ENCODE measurements at places on chromosomes 13 and 19.

DNA sequence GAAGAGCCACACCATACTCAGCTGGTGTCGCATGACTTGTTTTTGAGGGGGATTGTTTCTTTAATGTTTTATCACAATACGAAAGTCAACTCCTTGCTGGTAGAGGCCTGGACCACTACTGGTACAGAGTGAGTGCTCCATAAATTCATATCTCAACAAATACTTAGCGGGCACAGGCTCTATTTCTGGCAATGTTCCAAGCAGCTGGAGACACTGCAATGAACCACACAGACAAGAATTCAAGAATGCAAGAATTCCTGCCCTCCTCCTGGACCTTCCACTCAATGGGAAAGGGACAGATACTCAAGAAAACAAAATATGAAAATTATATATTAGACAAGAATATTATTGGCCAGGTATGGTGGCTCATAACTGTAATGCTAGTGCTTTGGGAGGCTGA lies 5.1 kb upstream of the FXYD5 start:
- DNase-seq = no peak

DNA sequence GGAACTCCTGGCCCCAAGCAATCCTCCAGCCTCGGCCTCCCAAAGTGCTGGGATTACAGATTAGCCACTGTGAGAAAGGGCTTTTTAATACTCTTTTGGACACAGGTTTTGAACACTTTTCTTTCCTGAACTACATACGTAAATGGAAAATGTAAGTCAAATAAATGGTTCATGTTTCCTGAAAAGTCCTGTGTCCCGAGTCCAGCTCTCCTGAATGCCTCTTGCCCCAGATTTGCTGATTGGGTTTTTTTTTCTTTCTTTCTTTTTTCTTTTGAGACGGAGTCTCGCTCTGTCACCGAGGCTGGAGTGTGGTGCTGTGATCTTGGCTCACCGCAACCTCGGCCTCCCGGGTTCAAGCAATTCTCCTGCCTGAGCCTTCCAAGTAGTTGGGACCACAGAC lies 24.5 kb downstream of the PTPRS start:
- DNase-seq = no peak

GRCh38 chr19:14770136-14770535 lies 8.2 kb downstream of the ADGRE2 start:
- DNase-seq = no peak

DNA sequence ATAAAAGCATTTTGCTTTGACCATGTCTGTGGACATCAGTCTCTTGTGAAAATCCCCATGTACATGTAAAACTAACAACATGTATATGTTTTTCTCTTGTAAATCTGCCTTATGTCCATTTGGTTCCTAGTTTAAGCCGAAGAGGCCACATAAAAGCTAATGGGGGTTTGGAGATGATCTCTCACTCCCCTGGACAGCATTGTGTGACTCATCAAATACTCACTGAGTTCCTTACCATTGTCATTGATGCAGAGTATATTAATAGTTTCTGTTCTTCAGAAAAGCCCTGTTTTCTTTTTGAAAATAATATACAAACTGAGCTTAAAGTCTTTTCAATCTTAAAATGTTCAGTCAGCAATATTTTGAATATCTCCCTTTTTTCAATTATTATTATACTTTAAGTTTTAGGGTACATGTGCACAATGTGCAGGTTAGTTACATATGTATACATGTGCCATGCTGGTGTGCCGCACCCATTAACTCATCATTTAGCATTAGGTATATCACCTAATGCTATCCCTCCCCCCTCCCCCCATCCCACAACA lies 536.7 kb upstream of the HTR2A start:
- no peak for DNase-seq

DNA sequence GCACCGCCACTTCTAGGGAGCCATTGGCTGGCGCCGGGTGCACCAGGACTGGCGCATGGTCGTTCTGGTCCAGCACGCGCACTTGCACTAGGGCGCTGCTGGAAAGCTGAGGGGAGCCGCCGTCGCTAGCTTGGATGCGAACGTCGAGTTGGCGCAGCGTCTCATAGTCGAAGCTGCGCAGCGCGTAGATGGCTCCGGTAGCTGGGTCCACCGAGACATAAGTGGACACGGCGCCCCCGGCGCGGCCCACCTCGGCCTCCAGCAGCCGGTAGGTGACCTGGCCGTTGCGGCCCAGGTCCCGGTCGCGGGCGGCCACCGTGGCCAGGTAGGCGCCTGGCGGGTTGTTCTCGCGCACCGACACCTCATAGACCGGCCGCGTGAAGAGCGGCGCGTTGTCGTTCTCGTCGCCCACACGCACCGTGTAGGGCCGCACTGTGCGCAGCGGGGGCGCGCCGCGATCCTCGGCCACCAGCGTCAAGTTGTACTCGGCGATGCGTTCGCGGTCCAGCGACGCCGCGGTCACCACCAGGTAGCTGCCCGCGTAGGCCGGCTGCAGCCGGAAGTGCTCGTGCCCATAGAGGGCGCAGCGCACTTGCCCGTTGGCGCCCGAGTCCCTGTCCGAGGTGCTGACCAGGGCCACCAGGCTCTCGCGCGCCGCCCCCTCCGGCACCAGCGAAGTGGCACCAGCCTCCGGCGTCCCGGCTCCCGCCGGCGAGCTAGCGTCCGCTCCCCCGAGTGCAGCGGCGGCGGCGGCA lies 1.7 kb downstream of the PCDH8 start:
- DNase-seq = peak; percentile 42

GRCh38 chr19:19475015-19475765 lies 40.2 kb downstream of the TSSK6 start:
- DNase-seq = no peak

DNA sequence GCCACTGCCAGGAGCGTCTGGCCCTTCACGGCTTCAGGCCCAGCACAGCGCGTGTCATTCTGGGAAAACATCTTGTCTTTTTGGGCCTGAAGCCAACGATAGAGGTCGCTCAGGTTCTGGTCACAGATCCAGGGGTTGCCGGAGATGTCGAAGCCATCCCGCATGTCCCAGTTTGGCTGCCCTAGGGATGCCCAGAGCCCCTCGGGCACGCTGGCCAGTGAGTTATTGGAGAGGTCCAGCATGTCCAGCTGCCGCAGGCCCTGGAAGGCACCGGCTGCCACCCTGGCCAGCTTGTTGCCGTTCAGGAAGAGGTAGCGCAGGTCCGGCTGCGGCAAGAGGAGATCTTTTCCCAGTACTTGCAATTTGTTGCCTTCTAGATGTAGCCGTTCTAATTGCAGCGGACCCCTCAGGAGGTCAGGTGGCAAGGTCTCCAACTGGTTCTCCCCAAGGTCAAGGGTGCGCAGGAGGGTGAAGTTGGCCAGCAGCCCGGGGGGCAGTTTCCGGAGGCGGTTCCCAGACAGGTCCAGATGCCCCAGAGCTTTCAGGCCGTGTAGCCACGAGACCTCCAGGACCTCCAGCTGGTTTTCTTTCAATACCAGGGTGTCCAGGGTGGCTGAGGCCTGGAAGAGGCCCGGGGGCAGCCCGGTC lies 1.8 kb downstream of the LRG1 start:
- no peak for DNase-seq

DNA sequence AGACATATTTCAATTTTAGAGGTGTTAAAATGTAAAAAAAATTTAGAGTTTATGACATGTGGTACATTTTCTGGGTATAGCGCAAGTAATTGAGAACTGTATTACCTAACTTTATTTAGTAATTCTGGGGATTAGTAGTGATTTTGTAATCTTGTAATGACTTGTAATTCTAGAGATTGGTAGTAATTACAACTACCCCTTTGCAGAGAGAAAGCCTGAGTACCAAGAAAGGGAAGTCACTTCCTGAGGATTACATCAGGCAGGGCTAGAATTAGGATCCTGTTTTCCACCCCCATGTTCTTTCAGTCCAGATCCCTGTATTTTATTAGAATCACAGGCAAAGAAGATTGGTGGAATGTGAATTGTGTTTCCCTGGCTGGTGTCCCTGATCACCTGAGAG lies 274.9 kb downstream of the KCNRG start:
- DNase-seq = peak; percentile 94

Data from inflammatory macrophage treated with lipopolysaccharide for 1 hour (primary cell).